ENCODE measurements at places on chromosomes 2 and 18.

DNA sequence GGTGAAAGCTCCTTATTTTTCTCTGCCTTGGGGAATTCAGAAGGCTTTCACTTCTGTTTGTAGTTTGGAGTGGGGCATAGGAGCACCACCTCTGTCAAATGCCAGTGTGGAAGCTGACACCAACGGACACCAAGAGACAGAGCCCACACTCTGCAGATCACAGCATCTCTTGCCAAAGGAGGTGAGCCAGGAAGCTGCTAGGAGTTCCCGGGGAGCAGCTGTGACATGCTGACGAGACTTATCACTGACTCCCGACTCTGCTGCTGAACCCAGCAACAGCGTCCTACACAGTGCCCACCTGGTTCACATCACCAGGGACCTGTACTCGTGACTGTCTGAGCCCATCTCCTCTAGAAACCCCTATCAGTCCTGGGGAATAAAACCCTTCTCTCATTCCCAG, 8.1 kb downstream of the TEX51 start:
- no peak for DNase-seq
- peaks cover 15% of the 10 kb centered on the region for H3K27me3 ChIP-seq
- H3K4me3 ChIP-seq = no peak overlapping the region
- H3K4me1 ChIP-seq = no peaks in the 10 kb centered on the region
- no peaks in the 10 kb centered on the region for H3K36me3 ChIP-seq

DNA sequence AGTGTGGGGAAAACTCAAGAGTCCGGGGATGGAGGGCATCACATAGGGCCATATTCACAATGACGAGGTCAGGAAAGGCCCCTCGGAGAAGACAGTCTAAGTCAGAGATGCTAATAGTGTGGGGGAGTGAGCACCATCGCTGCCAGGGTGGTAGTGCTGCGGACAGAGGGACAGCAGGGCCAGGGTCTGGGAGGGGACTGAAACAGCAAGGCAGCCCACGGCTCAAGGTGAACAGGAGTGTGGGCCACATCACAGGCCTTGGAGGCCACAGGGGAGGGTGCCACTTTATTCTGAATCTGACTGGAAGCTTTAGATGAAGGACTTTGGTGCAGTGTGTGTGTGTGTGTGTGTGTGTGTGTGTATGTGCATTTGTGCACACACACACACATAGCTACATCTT, 130.9 kb upstream of the GLI2 start:
- H3K27me3 ChIP-seq = no peaks in the 10 kb centered on the region
- no peak for DNase-seq
- 0 out of 2 replicates have a peak, but pooled peaks cover 5% of the 10 kb centered on the region for H3K36me3 ChIP-seq
- peaks cover 34% of the 10 kb centered on the region for H3K4me1 ChIP-seq

DNA sequence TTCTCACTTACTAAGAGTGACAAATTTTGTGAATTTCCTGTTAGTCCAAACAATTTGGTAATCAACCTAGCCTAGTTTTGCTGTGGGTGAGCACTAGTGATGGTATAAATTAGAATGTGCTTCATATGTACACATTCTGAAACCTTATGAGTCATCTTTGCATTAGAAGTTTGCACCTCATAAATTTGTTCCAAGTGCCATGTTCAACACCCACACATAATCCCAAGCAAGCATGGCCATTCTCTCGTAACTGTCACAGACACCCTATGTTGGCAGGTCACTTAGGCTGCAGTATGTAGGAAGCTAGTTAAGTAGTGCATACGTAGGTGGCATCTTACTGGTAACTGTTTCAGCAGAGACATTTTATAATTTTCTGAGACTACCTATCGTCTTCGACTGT, 46.9 kb downstream of the NAB1 start:
- no peak overlapping the region for H3K27ac ChIP-seq
- peaks cover 6% of the 10 kb centered on the region for H3K4me1 ChIP-seq
- DNase-seq = no peak
- no peaks in the 10 kb centered on the region for H3K27me3 ChIP-seq
- H3K4me3 ChIP-seq = no peak overlapping the region

- peaks cover 6% of the 10 kb centered on the region for H3K27me3 ChIP-seq
- no peaks in the 10 kb centered on the region for H3K36me3 ChIP-seq
- H3K4me3 ChIP-seq = no peak overlapping the region
- H3K27ac ChIP-seq = no peak overlapping the region
Measured at GRCh38 chr2:207051385-207051965, 112.2 kb downstream of the CPO start.

DNA sequence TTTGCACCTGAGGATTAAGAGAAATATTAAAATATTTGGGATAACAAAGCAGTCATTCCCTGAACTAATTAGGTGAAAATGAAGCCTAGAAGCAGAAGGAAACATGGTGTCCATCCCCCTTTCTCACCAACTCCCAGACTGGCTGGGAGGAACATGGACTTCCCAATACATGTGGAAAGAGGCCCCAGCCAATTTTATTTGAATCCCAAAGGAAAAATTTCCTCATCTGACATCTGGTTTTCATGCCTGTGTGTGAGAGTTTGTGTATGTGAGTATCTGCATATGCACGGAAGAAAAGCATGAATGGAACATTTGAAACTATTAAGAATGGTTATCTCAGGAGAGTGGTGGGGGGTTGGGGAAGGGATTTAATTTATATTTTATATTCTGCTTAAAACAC, 84.3 kb downstream of the COPS8 start:
- H3K36me3 ChIP-seq = peaks cover 21% of the 10 kb centered on the region
- no peak for DNase-seq
- H3K27ac ChIP-seq = no peak overlapping the region

GRCh38 chr18:36592282-36592681, 236.5 kb downstream of the TPGS2 start:
- peaks cover 47% of the 10 kb centered on the region for H3K4me1 ChIP-seq
- H3K27me3 ChIP-seq = peaks cover 2% of the 10 kb centered on the region
- peak overlapping the region; percentile 84 for H3K27ac ChIP-seq
- DNase-seq = no peak
- H3K4me3 ChIP-seq = peak overlapping the region; percentile 47
- no peaks in the 10 kb centered on the region for H3K36me3 ChIP-seq

DNA sequence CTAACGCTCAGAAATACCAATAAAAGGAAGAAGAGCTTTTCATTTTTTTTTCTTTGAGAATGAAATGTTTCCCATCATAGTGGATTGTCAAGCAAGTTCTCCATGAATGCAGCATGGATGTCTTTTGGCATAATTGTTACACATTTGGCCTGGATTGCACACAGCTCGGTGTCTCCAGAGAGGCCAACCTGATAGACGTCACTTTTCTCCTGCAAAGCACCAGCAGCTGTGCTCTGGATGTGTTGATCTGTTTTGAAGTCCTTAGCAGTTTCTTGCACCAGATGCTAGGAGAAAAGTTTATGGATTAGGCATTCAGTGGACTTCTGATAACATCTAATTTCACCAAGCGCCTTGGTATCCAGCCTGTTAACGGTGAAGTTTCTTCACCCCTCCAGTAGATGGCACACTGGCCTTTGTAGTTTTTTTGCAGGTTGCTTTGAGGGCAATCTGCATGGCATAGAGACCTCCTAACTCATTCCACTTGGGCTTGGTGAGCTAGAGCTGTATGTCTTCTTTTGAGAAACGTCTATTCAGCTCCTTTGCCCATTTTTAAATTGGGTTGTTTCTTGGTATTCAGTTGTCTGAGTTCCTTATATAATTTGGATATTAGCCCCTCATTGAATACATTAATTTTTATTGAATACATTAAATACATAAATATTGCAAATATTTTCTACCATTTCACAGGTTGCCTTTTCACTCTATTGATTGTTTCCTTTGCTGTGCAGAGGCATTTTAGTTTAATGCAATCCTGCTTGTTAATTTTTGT, 59.7 kb downstream of the PTH2R start:
- H3K27ac ChIP-seq = no peak overlapping the region
- H3K4me1 ChIP-seq = no peaks in the 10 kb centered on the region
- H3K27me3 ChIP-seq = no peaks in the 10 kb centered on the region
- no peaks in the 10 kb centered on the region for H3K36me3 ChIP-seq

DNA sequence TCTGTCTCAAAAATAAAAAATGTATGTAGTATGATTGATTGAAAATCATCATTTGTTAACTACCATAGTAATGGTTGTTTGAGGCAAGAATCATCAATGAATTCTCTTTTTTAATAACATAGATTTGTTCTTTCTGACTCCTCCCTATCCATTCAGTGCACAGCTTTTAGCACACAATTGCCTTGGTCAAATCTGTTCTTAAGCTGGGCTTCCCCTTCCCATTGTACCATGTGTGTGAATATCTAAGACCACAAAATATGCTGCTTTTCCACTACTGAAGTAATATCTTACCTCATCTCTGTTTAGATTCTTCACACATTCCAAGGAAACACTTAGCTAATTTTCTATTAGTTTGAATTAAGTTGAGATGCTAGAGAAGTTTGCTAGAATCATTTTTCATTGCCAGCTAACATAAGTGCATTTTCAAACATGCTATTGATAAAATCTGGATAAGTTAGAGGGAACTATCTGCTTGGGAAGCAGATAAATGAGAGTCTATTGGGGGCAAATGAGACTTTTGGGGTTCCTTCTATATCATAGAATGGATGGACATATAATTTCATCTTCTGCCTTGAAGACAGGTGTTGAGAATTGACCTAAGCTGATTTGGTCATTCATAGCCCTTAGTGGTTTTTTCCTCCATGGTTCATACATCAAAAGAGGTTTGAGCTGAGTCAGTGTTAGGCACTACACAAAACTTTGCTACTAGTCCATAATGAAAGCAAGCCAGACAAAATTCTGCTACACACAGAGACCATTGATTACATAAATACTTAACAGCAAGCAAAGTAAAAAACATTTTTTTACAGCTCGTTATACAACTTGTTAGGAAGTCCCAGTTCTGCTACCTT, 231.9 kb downstream of the PLCL1 start:
- peaks cover 1% of the 10 kb centered on the region for H3K27me3 ChIP-seq
- no peak for DNase-seq
- no peaks in the 10 kb centered on the region for H3K4me1 ChIP-seq
- no peaks in the 10 kb centered on the region for H3K36me3 ChIP-seq
- H3K27ac ChIP-seq = no peak overlapping the region
- no peak overlapping the region for H3K4me3 ChIP-seq

- no peak overlapping the region for H3K27ac ChIP-seq
- no peaks in the 10 kb centered on the region for H3K36me3 ChIP-seq
- DNase-seq = no peak
- no peak overlapping the region for H3K4me3 ChIP-seq
Measured at GRCh38 chr18:79625195-79625923, 54.2 kb upstream of the CTDP1 start.

GRCh38 chr2:85838641-85839040, 50.1 kb downstream of the ST3GAL5 start:
- H3K4me3 ChIP-seq = no peak overlapping the region
- H3K27ac ChIP-seq = no peak overlapping the region
- DNase-seq = no peak
- H3K27me3 ChIP-seq = peaks cover 2% of the 10 kb centered on the region
- H3K4me1 ChIP-seq = 0 out of 2 replicates have a peak, but pooled peaks cover 8% of the 10 kb centered on the region

GRCh38 chr2:99754210-99754609, 264.4 kb upstream of the REV1 start:
- no peak overlapping the region for H3K27ac ChIP-seq
- H3K4me1 ChIP-seq = peaks cover 14% of the 10 kb centered on the region
- H3K27me3 ChIP-seq = peaks cover 7% of the 10 kb centered on the region
- no peak for DNase-seq

GRCh38 chr2:28613633-28614501, 118.0 kb downstream of the PLB1 start:
- peaks cover 22% of the 10 kb centered on the region for H3K4me1 ChIP-seq
- H3K4me3 ChIP-seq = no peak overlapping the region
- no peak for DNase-seq
- H3K27ac ChIP-seq = no peak overlapping the region
- peaks cover 3% of the 10 kb centered on the region for H3K27me3 ChIP-seq

GRCh38 chr2:195319548-195320412, 337.2 kb upstream of the SLC39A10 start:
- peaks cover 36% of the 10 kb centered on the region for H3K4me1 ChIP-seq
- no peaks in the 10 kb centered on the region for H3K27me3 ChIP-seq
- DNase-seq = peak; percentile 35
- peak overlapping the region; percentile 39 for H3K4me3 ChIP-seq
- peak overlapping the region; percentile 56 for H3K27ac ChIP-seq

- H3K27me3 ChIP-seq = no peaks in the 10 kb centered on the region
- DNase-seq = peak; percentile 22
- H3K27ac ChIP-seq = no peak overlapping the region
- no peak overlapping the region for H3K4me3 ChIP-seq
- no peaks in the 10 kb centered on the region for H3K4me1 ChIP-seq
- H3K36me3 ChIP-seq = no peaks in the 10 kb centered on the region
Measured at GRCh38 chr2:48600917-48601316, 16.7 kb upstream of the GTF2A1L start.

DNA sequence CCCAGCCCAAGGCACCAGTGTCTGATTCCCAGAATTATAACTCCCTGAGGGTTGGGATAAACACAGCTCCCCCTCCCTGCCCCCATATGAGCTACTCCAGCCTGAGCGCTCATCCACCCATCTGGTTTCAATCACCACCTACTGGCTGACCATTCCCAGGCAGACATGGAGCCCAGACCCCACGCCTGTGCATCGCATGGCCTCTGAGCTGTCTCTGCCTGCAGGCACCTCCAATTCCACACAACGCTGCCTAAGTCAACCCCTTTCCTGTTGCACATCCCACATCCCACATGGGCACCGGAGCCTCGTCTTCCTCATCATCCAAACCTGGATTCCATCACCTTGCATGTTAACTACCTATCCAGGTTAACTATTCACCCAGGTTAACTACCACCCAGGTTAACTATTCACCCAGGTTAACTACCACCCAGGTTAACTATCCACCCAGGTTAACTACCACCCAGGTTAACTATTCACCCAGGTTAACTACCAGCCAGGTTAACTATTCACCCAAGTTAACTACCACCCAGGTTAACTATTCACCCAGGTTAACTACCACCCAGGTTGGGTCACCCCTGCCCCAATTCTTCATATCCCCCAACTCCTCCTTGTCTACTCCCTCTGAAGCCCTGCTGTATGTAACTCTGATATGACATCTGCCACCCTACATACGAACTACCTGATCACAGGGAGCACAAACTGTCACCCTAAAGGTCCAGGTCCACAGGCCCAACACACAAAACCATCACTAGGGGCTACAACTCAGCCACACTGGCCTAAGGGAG, 47.8 kb downstream of the TEX51 start:
- H3K4me1 ChIP-seq = no peaks in the 10 kb centered on the region
- H3K36me3 ChIP-seq = no peaks in the 10 kb centered on the region

DNA sequence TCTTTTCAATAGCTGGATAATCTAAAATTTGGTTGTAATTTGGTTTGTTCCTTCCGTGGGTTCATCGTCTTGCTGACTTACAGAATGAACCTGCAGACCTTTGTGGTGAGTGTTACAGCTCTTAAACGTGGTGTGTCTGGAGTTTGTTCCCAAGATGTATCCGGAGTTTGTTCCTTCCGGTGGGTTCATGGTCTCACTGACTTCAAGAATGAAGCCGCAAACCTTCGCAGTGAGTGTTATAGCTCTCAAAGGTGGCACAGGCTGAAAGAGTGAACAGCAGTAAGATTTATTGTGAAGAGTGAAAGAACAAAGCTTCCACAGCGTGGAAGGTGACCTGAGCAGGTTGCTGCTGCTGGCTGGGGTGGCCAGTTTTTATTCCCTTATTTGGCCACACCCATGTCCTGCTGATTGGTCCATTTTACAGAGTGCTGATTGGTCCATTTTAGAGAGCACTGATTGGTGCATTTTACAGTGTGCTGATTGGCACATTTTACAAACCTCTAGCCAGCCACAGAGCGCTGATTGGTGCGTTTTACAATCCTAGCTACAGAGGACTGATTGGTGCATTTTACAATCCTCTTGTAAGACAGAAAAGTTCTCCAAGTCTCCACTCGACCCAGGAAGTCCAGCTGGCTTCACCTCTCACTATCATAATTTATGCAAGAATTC, 16.6 kb downstream of the RALB start:
- H3K4me3 ChIP-seq = no peak overlapping the region
- no peak overlapping the region for H3K27ac ChIP-seq
- DNase-seq = no peak
